SW 1271 (cell line): ENCODE measurements at places on chromosomes 2 and 18.

GRCh38 chr2:239253264-239253663, 147.6 kb downstream of the HDAC4 start:
- no peak for DNase-seq

DNA sequence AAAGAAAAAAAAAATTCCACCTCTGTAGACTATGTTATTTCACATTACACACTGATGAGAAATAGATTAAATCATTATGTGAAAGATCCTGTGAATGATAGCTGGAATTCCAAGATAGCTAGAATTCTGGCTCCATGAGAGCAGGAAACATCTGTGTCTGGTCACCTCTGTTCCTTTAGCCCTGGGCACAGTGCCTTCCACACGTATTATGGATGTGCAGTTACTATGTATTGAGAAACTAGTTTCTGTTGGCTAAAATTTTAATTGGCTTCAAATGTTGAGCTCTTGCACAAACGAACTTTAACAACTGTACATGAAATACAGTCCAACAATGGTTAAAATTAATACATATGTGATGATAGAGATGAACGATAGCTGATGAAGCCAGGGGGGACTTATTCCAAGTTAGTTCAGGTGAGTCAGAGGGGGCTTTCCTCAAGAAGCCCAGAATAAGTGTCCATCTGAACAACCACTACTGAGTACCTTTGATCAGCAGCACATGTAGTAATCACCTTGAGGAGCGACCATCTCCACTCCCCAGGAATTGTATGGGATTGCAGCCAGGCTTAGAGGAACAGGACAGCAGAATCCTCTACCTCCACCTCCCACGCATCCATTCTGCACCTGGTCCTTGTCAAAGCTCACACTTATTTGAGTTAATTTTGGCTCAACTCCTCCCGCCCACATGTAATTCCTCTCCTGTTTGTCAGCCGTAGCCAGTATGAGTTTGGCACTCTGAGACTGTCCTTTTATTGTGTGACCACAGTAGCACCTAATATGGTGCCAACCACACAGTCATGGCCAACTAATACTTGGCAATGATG, 68.6 kb downstream of the NABP1 start:
- DNase-seq: no peak

GRCh38 chr2:99561804-99562203, 72.0 kb upstream of the REV1 start:
- no peak for DNase-seq

GRCh38 chr2:23555944-23556343, 171.0 kb downstream of the KLHL29 start:
- DNase-seq: no peak

- no peak for DNase-seq
Measured at GRCh38 chr2:164664070-164664469, 42.8 kb upstream of the GRB14 start.

DNA sequence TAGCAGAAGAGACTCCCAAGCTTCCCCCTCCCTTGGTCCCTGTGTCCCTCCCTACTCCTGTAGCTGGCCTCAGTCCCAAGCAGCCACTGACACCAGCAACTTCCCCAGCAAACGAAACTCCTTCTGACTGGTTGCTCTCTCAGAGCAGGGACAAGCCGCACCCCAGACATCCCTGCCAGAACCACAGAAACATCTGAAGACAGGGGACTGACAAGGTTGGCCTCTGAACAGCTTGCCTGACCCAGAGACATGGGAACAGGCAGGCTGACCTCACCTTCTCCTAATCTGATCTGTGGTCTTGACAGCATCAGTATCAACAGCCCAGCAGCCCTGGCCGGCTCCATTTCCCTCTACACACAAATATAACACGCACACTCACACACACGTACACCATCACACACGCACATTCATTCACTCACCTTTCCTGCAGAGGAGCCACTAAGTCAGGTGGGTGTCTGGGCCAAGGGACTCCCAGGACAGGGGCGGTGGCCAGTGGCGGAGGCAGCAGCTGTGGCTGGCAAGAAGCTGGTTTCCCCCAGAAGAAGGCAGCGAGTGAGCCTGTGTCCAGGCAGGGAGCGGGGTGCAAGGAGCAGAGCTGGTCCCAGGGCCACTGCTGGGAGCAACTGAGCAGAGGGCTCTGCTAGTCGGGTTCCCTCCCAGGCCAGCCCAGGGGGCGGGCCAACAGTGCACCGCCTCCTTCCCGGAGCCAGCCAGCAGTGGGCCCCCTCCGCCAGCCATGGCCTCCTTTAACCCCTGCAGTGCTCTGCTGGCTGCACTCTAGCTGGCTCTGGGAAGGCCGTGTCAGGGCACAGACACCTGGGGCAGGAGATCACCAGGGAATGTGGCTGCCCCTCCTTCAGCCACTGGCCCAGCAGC, 59.1 kb downstream of the TNS1 start:
- no peak for DNase-seq
